A549 treated with CpdA at 1 μM for 4 hours (cell line): ENCODE measurements at places on chromosomes 12 and 14. TPM values are rescaled to one million over a fixed set of nuclear protein-coding genes. Genes with fewer than 3 reads are reported as not detected.

Gene GPD1
- total RNA-seq = 0.10 to 0.32 TPM (median 0.20 TPM) in 4 of 5 replicates, not detected in the other

Gene ERO1A
- 47.0 to 59.2 TPM (median 54.9 TPM) in 5 replicates for total RNA-seq

Gene B4GALNT1
- 36.6 to 54.4 TPM (median 48.1 TPM) in 5 replicates for total RNA-seq

Gene SLC48A1
- 24.1 to 31.5 TPM (median 29.1 TPM) in 5 replicates for total RNA-seq

Gene PAN2
- 15.0 to 16.0 TPM (median 15.7 TPM) in 5 replicates for total RNA-seq

Gene FGF6
- not detected in 5 replicates for total RNA-seq

Gene ATP23
- 4.5 to 7.7 TPM (median 5.3 TPM) in 5 replicates for total RNA-seq

Gene SERPINA9
- 0.03 TPM in 1 of 5 replicates, not detected in the others for total RNA-seq

Gene LUM
- total RNA-seq = 0.12 to 0.28 TPM (median 0.24 TPM) in 5 replicates

Gene WNT1
- total RNA-seq = 0.07 TPM in 1 of 5 replicates, not detected in the others

Gene OTX2
- not detected in 5 replicates for total RNA-seq

Gene SEL1L
- total RNA-seq = 19.3 to 29.0 TPM (median 27.9 TPM) in 5 replicates

Gene TCL1B
- total RNA-seq = not detected in 5 replicates

Gene DPPA3
- not detected in 5 replicates for total RNA-seq

Gene RAB15
- total RNA-seq = 16.2 to 19.1 TPM (median 17.7 TPM) in 5 replicates

Gene TMEM63C
- total RNA-seq = 0.37 to 1.8 TPM (median 1.3 TPM) in 5 replicates

Gene KRT73
- not detected in 5 replicates for total RNA-seq

Gene IL31
- total RNA-seq = not detected in 5 replicates

Gene CPNE6
- not detected in 5 replicates for total RNA-seq

Gene LMNTD1
- total RNA-seq = not detected in 5 replicates
